Stimulated activated CD4-positive, alpha-beta T cell treated with anti-CD3 and anti-CD28 coated beads, TNF-alpha, amount 100 ng/mL, for 1 hour (primary cell): ENCODE measurements at places on chromosomes 4 and X.

- DNase-seq: no peak
Observed at GRCh38 chr4:59597536-59598329, 1602.4 kb upstream of the ADGRL3 start.

GRCh38 chr4:112127803-112128202, 17.5 kb upstream of the FAM241A start:
- DNase-seq: no peak

DNA sequence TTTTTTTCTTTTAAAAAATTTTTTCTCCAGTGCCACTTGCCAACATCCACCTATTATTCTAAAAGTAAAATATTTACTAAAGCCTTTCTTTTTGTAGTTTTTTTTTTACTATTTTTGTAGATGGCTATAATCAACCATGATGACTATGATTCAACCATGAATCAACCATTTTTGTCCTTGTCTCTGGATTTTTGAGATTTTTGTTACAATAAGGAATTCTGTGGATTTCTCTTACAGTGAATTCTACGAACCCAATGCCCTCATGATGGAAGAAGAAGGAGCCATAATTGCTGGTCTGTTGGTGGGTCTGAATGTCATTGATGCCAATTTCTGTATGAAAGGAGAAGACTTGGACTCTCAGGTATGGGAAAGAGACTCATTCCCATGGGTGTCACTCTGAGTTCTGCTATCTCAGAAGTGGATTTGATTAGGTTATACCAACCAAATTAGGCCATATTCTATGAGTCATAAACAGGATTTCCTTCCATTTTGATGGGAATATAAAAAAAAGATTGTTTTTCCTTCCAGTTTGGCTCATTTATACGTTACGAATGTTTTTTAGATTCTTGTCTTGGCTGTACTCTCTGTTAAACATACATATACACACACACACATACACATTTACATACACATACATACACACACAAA, 46.7 kb downstream of the RUFY3 start:
- DNase-seq: no peak

DNA sequence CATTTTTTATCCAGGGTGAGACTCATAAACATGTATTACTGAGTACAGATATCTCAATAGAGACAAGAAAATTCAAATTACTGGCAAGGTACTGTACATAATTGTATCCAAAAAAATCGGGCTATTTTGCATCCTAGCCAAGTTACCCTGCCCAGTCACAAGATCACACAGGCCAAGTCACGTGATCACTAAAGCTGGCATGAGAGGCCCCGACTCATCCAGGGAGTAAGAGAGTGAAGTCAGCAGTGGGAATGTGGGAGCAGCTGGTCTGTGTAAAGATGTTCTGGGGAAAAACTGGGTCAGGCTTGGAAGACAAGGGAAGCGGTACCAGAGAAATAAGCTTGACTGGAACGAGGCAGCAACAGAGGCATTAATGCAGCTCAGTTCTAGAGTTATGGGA, 119.3 kb upstream of the STS start:
- no peak for DNase-seq

- no peak for DNase-seq
Observed at GRCh38 chrX:17521871-17522693, 147.1 kb downstream of the NHS start.

- no peak for DNase-seq
Observed at GRCh38 chr4:82201303-82201702, 172.5 kb downstream of the HNRNPD start.

- no peak for DNase-seq
Observed at GRCh38 chr4:36256398-36256891, 12.1 kb upstream of the ARAP2 start.

- DNase-seq: no peak
Observed at GRCh38 chr4:37597034-37597433, 89.1 kb downstream of the RELL1 start.

DNA sequence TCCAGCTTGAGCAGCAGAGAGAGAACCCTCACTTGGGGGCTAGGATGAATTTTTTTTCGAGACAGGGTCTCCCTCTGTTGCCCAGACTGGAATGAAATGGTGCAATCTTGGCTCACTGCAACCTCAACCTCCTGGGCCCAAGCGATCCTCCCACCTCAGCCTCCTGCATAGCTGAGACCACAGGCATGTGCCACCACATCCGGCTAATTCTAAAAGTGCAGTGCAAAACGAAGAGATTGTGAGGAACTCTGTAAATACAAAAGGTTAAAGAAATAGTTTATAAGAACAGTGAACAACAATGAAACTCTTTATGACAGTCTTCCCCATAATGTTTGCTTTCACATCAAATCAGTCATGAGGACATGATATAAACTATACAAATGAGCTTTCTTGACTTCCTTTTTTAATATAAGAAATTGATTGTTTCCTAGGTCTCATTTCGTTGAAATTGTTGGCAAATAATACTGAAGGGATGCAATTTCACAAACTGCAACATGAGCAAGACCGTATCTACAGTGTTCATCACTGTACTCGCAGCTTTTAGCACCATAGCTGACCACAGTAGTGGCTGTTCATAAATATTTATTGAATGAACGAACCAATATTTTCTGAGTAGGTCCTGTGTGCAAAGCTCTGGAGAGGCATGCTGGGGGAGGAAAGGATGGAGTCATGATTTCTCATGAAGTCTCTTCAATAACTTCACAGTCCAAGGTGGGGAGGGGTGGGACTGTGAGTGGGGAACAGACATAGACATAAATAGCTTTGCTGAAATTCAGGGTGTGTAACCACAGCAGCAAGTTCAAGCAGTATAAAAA, 116.1 kb downstream of the SHROOM3 start:
- no peak for DNase-seq

DNA sequence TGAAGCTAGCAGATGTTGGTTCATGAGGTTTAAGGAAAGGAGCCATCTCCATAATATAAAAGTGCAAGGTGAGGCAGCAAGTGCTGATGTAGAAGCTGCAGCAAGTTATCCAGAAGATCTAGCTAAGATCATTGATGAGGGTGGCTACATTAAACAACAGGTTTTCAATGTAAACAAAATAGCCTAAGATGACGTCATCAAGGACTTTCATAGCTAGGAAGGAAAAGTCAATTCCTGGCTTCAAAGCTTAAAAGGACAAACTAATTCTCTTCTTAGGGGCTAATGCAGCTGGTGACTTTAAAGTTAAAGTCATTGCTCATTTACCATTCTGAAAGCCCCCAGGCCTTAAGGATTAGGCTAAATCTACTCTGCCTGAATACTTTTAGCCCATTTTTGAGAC, 141.9 kb downstream of the MID1IP1 start:
- no peak for DNase-seq

- DNase-seq: no peak
Observed at GRCh38 chr4:124642846-124643245, 69.7 kb downstream of the ANKRD50 start.

- DNase-seq: no peak
Observed at GRCh38 chrX:79165806-79166205, 21.3 kb downstream of the GPR174 start.

GRCh38 chrX:73758250-73758649, 195.3 kb downstream of the CHIC1 start:
- DNase-seq: no peak

- no peak for DNase-seq
Observed at GRCh38 chr4:136793848-136794247, 738.4 kb downstream of the PCDH18 start.

GRCh38 chr4:113560579-113560978, 201.0 kb downstream of the CAMK2D start:
- no peak for DNase-seq

DNA sequence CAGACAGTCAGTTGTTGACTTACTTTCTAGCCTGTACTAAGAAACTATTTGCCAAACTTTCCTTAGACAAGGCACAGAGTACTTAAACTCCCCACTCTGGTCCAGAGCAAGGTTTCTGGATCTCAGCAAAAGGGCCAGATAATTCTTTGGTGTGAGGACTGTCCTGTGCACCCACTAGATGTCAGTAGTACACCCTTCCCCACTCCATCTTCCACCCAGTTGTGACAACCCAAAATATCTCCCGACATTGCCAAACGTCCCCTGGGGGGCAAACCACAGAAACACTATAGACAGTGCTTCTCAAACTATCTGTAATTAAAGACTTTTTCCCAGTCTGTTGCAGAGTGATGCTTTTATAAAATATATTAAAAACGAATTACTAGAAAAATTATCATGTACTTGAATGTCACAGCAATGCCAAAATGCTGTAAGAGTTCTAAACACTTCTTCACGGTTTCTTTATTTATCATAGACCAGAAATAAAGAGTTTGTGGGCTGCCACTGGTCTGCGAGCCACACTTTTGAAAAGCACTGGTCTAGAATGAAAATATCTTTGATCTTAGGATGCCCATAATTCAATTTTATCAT, 203.5 kb downstream of the PRDM5 start:
- DNase-seq: no peak

- DNase-seq: no peak
Observed at GRCh38 chrX:68699960-68700746, 52.7 kb downstream of the STARD8 start.

GRCh38 chrX:15854080-15854655, 445 bp downstream of the AP1S2 start:
- DNase-seq: peak; percentile 16

- DNase-seq: no peak
Observed at GRCh38 chr4:24768006-24768405, 27.4 kb upstream of the SOD3 start.

DNA sequence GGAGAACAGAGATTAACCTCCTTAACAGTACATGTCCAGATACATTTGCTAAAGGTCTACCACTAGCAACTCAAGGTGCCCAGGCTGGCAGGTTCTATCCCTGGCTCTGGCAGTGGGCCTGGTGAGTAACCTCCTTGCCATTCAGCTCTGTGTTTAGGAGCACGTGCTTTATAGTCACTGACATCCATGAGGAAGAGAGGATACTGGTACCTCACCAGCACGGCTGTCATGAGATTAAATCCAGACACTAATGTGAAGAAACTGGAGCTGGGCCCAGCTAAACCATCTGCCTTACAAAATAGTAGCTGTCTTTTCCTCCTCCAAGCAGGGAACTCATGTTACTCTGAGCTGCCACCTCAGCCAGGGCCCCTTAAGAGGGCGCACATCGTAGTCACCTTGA, 45.3 kb downstream of the GPRASP3 start:
- no peak for DNase-seq

DNA sequence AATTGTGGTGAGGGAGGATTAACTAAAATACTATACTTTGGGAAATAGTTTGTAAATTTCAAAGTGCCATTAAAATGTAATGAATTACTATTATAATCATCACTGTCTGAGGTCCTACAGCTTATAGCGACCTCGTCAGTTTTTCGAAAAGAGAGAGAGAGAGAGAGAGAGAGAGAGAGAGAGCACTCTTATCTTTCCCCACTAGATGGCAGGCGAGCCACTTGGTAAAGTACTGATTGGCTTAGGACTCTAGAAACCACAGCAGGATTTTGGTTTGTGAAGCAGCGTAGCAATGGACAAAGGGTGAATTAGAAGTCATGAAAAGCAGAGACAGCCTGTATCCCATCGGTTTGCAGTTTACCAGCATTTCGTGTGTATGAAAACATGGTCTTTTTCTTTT, 52.5 kb downstream of the LINC00632 start:
- DNase-seq: no peak

GRCh38 chr4:555566-556275, 20.4 kb downstream of the TMEM271 start:
- DNase-seq: no peak

DNA sequence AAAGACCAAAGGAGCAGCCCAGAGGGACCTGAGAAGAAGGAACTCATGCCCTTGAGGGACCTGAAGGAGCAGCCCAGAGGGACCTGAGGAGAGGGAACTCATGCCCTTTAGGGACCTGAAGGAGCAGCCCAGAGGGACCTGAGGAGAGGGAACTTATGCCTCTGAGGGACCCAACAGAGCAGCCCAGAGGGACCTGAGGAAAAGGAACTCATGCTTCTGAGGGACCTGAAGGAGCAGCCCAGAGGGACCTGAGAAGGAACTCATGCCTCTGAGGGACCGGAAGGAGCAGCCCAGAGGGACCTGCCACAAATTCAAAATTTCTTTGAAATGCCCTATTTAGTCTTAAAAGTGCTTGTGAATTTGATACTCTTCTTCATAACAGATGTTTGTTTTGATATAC, 48.5 kb upstream of the TMEM154 start:
- DNase-seq: no peak

DNA sequence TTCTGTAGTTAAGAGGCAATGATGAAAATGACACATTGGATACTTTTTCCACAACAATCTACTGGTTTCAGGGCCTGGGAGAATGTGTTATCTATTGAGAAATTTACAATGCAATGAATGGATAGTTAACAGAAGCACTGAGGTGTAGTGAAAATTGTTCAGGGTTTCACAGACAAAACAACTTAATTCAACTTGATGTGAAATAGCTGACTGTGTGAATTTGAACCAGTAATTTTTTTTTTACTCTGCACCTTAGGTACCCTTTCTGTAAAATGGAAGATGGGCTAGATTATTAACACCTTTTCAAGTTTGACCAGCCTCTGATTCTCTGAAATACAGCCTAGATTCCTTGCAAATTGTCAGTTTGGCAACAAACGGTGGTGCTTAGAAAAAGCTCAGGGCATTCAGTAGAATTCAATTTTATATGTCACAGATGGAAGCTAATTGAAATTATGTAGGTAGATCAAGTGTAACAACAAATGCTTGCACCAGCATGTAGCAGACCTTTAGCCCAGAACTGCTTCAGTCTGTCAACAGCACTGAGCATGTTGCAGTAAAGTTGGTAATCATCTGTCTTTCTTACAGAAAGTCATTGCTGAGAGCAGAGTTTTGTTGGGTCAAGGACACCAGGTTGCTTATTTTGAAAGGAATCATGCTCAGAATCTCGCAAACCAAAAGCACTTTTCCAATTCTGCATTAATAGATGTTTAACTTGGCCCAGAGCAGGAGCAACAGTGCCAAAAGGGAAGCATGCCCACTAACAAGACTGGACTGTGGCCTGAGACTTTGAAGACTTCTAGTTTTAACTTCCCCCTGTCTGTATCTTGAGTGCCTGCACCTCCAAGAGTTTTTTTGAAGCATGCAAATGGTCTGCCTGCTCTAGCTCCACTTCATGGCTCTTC, 526.6 kb downstream of the PACRGL start:
- no peak for DNase-seq

DNA sequence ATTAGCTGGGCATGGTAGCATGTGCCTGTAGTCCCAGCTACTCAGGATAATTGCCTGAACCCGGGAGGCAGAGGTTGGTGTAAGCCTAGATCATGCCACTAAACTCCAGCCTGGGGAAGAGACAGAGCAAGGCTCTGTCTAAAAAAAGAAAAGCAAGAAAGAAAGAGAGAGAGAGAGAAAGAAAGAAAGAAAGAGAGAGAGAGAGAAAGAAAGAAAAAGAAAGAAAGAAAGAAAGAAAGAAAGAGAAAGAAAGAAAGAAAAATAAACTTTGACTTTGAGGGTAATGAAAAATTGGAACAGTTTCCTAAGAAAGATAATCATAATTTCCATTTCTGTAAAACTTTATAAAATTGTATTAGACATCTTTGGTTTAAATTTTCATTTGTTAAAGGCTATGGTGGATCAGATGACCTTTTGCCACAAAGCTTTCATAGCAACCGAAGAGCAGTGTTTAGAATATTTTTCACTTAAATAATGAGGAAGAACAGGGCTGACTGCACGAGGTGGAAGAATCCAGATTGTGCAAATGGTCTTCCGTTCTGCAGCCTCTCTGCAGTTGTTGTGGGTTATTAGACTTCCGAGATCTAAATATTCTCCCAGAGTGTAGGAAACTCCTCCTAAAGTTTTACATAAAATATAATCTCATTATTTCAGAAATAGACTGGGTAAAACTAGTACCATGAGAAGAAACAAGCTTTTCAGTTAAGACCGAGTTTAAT, 55.9 kb downstream of the RBM47 start:
- DNase-seq: no peak

- no peak for DNase-seq
Observed at GRCh38 chr4:86007042-86007441, 352.8 kb downstream of the MAPK10 start.
